ENCODE measurements at places on chromosomes 5 and 9. TPM values are rescaled to one million over a fixed set of nuclear protein-coding genes. Genes with fewer than 3 reads are reported as not detected.

The SPATA9 gene
- total RNA-seq: not detected

The PHYHD1 gene
- total RNA-seq: 2.6 TPM

The GLE1 gene
- 8.4 TPM for total RNA-seq

The FOXD4L5 gene
- total RNA-seq: not detected

The CARTPT gene
- total RNA-seq: not detected

The DAB2 gene
- 0.47 TPM for total RNA-seq

The PAPPA gene
- not detected for total RNA-seq

- DNase-seq: no peak
- no peak overlapping the region for H3K4me3 ChIP-seq
- H3K27ac ChIP-seq: no peak overlapping the region
- H3K27me3 ChIP-seq: no peaks in the 10 kb centered on the region
- no peaks in the 10 kb centered on the region for H3K36me3 ChIP-seq
These were observed 77.0 kb downstream of the GNAQ start for GRCh38 chr9:77954666-77955015.

- DNase-seq: no peak
- H3K4me1 ChIP-seq: no peaks in the 10 kb centered on the region
- H3K27ac ChIP-seq: no peak overlapping the region
- H3K36me3 ChIP-seq: no peaks in the 10 kb centered on the region
These were observed 268.8 kb upstream of the WWC1 start for GRCh38 chr5:168022446-168023169.

DNA sequence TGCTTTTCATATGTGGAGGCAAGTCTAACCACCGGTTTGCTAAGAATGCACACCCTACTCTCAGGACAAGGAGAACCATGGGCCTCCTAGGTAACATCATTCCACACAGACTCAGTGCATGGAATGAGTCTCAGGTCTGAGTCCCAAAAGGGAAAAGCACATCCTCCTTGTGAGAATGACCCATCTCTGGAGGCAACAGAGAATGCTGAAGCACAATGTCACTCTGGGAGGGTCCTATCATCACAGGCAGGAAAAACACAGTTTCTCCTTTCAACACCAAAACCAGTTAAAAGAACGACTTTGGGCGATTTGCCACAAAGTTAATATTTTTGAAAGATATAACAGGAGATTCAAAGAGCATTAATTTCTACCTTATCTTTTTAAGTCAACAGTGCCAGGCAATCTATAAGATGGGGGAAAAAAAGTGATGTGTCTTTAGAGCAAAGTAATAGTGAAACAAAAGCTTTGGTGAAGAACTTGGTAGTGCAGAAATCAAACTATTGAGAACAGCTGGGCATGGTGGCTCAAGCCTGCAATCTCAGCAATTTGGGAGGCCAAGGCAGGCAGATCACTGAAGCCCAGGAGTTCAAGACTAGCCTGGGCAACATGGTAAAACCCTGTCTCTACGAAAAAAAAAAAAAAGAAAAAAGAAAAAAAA is 97.3 kb downstream of the OXCT1 start:
- DNase-seq: no peak
- no peaks in the 10 kb centered on the region for H3K4me1 ChIP-seq
- no peaks in the 10 kb centered on the region for H3K27me3 ChIP-seq
- H3K27ac ChIP-seq: no peak overlapping the region
- peaks cover 9% of the 10 kb centered on the region for H3K36me3 ChIP-seq

- H3K36me3 ChIP-seq: no peaks in the 10 kb centered on the region
- H3K27ac ChIP-seq: no peak overlapping the region
- H3K4me1 ChIP-seq: no peaks in the 10 kb centered on the region
- no peaks in the 10 kb centered on the region for H3K27me3 ChIP-seq
- H3K4me3 ChIP-seq: no peak overlapping the region
These were observed 77.3 kb downstream of the AMBP start for GRCh38 chr9:114000671-114001409.

GRCh38 chr5:75568202-75568601 is 43.1 kb upstream of the ANKDD1B start:
- peaks cover 17% of the 10 kb centered on the region for H3K4me1 ChIP-seq
- no peaks in the 10 kb centered on the region for H3K27me3 ChIP-seq
- H3K36me3 ChIP-seq: peaks cover 12% of the 10 kb centered on the region
- no peak for DNase-seq
- H3K27ac ChIP-seq: no peak overlapping the region

- H3K27me3 ChIP-seq: no peaks in the 10 kb centered on the region
- no peaks in the 10 kb centered on the region for H3K36me3 ChIP-seq
- no peak for DNase-seq
These were observed 1116.0 kb upstream of the SEMA6A start for GRCh38 chr5:117690612-117691011.

DNA sequence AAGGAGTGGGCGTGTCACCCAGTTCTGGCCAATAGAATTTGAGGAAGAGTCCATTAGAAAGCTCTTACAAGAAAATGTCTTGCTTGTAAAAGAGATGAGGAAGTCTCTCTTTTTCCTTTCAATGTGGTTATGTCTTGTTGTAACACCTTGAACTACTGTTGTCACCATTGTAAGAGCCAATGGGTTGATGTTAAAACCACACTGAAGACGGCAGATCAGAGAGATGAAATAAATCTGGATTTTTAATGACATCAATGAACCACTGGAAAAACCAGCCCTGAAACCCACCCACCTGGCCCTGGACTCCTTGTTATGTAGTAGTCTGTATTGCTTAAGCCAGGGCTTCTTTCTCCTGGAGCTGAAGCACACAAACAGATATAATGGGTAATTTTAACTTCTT is 83.8 kb upstream of the ERCC6L2 start:
- no peak overlapping the region for H3K27ac ChIP-seq
- no peaks in the 10 kb centered on the region for H3K27me3 ChIP-seq
- no peaks in the 10 kb centered on the region for H3K36me3 ChIP-seq
- H3K4me3 ChIP-seq: no peak overlapping the region
- no peak for DNase-seq

- no peaks in the 10 kb centered on the region for H3K36me3 ChIP-seq
- H3K27me3 ChIP-seq: no peaks in the 10 kb centered on the region
- H3K27ac ChIP-seq: no peak overlapping the region
- H3K4me3 ChIP-seq: no peak overlapping the region
These were observed 439.3 kb upstream of the KLF4 start for GRCh38 chr9:107928701-107929371.

- no peak for DNase-seq
- no peak overlapping the region for H3K27ac ChIP-seq
- no peak overlapping the region for H3K4me3 ChIP-seq
- H3K4me1 ChIP-seq: no peaks in the 10 kb centered on the region
- peaks cover 37% of the 10 kb centered on the region for H3K36me3 ChIP-seq
- H3K27me3 ChIP-seq: no peaks in the 10 kb centered on the region
These were observed 21.9 kb downstream of the TTC1 start for GRCh38 chr5:160030631-160031377.

DNA sequence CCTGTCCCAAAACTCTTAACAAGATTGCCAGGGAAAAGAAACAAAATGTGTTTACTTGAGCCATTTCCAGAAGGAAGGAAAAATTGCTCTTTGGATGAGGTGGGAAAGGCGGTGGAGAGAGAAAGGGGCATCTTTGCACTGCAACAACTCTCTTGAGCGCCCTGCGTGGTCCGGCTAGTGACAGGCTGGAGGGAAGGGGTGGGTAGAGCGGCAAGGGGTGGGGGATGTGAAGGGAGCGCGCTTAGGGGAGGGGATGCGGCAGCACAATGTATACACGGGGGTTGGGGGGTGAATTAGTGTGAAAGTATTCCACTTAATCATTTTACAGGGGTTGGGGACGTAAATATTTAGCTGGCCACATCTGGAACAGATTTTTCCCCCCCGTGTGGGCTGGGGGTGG is 1.3 kb downstream of the FGF10 start:
- H3K4me1 ChIP-seq: peaks cover 3% of the 10 kb centered on the region
- H3K36me3 ChIP-seq: no peaks in the 10 kb centered on the region
- peaks cover 41% of the 10 kb centered on the region for H3K27me3 ChIP-seq
- no peak for DNase-seq
- H3K27ac ChIP-seq: no peak overlapping the region

DNA sequence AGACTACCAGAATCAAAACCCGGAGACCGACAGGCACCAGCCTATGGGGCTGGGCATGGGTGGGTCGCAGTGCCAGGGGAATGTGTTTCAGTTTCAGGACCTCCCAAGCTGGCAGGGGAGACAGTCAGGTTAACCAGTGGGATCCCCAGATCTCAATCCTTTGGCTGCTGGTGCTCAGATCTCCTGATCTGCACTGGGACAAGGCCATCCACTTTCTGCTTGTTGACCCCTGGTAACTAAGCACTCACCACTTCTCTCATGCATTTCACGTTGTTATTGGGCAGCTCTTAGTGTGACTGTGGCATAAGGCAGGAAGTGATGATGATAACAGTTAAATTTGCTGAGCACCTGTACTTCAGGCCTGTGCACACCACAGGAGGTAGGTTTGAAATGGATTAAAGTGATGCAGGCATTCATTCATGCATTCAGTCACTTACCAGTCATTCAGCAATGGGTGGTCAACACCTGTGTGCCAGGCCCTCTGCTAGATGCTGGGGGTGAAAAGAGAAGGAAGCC is 42.1 kb upstream of the STXBP1 start:
- DNase-seq: peak; percentile 70
- no peaks in the 10 kb centered on the region for H3K36me3 ChIP-seq
- peak overlapping the region; percentile 52 for H3K27ac ChIP-seq
- peak overlapping the region; percentile 77 for H3K4me3 ChIP-seq

DNA sequence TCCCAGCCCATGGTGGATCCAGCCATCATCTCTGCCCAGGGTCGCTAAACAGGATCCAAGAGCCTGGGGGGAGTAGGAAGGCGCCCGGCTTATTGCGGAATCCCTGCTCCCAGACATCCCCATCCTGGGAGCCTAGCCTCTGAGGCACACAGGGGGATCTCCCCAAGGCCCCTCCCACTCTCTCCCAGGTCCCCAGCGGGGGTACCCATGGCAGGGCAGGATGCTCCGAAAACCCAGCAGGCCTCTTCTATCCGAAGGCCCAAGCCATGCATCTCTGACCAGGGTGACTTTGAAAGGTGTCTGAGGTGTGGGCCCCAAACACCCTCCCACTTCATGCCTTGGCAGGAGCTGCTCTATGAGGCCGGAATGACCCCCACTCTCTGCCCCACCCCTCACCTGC is 81.7 kb upstream of the RUFY1 start:
- no peak for DNase-seq
- no peaks in the 10 kb centered on the region for H3K36me3 ChIP-seq
- no peak overlapping the region for H3K27ac ChIP-seq
- no peaks in the 10 kb centered on the region for H3K27me3 ChIP-seq

- H3K36me3 ChIP-seq: no peaks in the 10 kb centered on the region
- DNase-seq: no peak
- H3K4me1 ChIP-seq: no peaks in the 10 kb centered on the region
- H3K27me3 ChIP-seq: no peaks in the 10 kb centered on the region
- H3K27ac ChIP-seq: no peak overlapping the region
These were observed 12.3 kb downstream of the MAST4 start for GRCh38 chr5:66608501-66608900.

GRCh38 chr5:96752341-96753016 is 55.3 kb downstream of the ERAP1 start:
- H3K36me3 ChIP-seq: peaks cover 91% of the 10 kb centered on the region
- no peak overlapping the region for H3K4me3 ChIP-seq

DNA sequence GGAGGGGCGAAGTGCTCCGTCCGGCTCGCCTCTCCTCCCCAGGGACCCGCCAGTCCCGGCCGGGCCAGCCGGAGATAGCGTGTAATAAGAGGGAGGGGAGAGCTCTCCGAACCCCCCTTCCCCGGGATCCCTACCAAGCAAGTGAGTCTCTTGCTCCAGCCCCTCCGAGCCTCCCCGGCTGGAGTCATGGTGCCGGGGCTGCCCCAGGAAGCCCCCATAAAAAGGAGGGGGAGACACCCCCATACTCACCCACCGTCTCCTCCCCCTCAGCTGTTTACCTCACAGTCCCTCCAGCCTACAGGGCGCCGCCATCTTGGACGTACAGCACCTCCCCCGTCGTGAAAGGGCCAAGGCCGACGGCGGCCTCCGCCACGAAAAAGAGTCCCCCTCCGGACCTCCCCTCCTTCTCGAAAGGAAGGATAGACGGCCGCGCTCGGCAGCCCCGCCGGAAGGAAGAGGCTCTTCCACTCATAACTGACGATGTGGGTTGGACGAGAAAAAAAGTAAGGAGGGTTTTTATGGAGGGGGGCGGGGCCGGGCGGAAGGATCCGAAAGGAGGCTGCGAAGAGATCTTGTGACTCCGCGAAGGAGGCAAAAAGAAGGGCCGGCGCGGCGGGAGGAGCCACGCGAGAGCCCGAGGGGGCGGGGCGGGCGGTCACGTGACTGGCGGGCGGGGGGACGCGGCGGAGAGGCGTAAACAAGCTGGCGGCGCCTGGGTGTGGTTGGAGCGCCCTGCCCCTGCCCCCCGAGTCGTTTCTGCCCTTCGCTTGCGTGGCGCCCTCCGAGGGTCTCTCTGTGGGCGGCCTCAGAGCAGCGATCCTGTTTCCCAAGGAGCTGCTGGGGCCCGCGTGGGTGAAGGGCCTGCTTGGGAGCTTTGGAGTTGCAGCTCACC is at the start of gene TSC1:
Gene TSC1, minus strand, starts transcription at position 323 of the 892 bp plus-strand sequence. CDS start 15,744 bp downstream, outside the sequence.
- H3K36me3 ChIP-seq: no peaks in the 10 kb centered on the region
- H3K27me3 ChIP-seq: no peaks in the 10 kb centered on the region
- DNase-seq: peak; percentile 99
- peak within 1 kb of the TSS; percentile 99 for H3K27ac ChIP-seq
- peaks cover 24% of the 10 kb centered on the region for H3K4me1 ChIP-seq

DNA sequence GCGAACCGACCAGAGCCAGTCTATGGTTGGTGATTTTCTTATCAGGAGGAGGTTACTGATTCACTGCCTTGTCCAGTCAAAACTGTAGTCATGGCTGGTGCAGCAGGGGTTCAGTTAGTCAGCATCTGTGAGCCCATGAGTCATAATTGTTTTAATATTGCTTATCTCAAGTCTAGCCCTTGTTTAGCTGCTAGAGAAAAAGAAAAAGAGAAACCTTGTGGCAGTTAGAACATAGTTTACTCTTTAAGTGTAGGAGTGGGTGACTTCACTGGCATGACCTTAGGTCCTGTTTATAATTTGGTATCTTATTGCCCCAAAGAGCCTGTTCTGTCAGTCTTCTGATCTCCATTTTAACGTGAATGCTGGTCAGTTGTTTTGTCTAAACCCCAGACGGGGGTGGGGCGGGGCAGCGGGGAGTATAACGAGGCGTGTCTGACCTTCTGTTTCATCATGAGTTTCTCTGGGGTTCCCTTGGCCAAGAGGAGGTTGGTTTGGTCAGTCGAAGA is 76.9 kb upstream of the NFIL3 start:
- no peak for DNase-seq
- H3K4me3 ChIP-seq: no peak overlapping the region
- no peak overlapping the region for H3K27ac ChIP-seq
- no peaks in the 10 kb centered on the region for H3K4me1 ChIP-seq
- no peaks in the 10 kb centered on the region for H3K36me3 ChIP-seq

GRCh38 chr5:154728939-154729588 is 26.1 kb upstream of the LARP1 start:
- H3K27ac ChIP-seq: no peak overlapping the region
- H3K36me3 ChIP-seq: no peaks in the 10 kb centered on the region
- DNase-seq: no peak
- H3K27me3 ChIP-seq: no peaks in the 10 kb centered on the region

- no peaks in the 10 kb centered on the region for H3K4me1 ChIP-seq
- no peaks in the 10 kb centered on the region for H3K27me3 ChIP-seq
- H3K36me3 ChIP-seq: no peaks in the 10 kb centered on the region
- H3K27ac ChIP-seq: no peak overlapping the region
- DNase-seq: no peak
These were observed 274.4 kb upstream of the IRX1 start for GRCh38 chr5:3321119-3321760.

- no peak overlapping the region for H3K27ac ChIP-seq
- no peak for DNase-seq
- H3K27me3 ChIP-seq: no peaks in the 10 kb centered on the region
- H3K36me3 ChIP-seq: no peaks in the 10 kb centered on the region
- no peaks in the 10 kb centered on the region for H3K4me1 ChIP-seq
- no peak overlapping the region for H3K4me3 ChIP-seq
These were observed 363.2 kb upstream of the MPDZ start for GRCh38 chr9:13642646-13643045.
